ENCODE measurements at places on chromosomes 1 and 21.

- no peak for DNase-seq
Observed at GRCh38 chr1:112935461-112936111, 20.4 kb downstream of the SLC16A1 start.

- DNase-seq: no peak
Observed at GRCh38 chr1:10228528-10228927, 18.2 kb downstream of the KIF1B start.

- no peak for DNase-seq
Observed at GRCh38 chr21:34728479-34728878, 59.7 kb downstream of the CLIC6 start.

DNA sequence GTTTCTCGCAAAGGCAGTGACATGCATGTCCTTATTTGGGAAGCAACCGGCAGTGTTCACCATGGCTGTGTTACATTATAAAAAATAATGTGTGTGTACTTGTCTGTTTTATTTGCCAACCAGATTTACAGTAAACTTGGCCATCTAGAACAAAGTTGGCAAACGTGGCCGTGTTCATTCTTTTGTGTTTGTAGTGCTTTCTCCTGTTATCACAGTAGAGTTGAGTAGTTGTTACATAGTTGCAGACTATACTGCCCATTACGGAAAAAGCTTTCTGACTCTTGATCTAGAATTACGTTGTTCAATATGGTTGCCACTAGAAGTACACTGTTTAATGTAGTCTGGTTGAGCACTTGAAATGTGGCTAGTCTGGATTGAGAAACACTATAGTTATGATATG, 19.4 kb downstream of the SOAT1 start:
- no peak for DNase-seq

- no peak for DNase-seq
Observed at GRCh38 chr1:29521438-29521715, 285.1 kb downstream of the PTPRU start.

Measured in activated CD8-positive, alpha-beta memory T cell treated with anti-CD3 and anti-CD28 coated beads for 4 hours (primary cell).